ENCODE measurements at places on chromosomes 7 and 10. TPM values are rescaled to one million over a fixed set of nuclear protein-coding genes. Genes with fewer than 3 reads are reported as not detected.
A peak's percentile ranks its signal among the peaks of the same experiment; 100 is the strongest.

The MYOZ1 gene
- 4.3 TPM for polyA plus RNA-seq

The TMEM196 gene
- polyA plus RNA-seq = 0.52 TPM

DNA sequence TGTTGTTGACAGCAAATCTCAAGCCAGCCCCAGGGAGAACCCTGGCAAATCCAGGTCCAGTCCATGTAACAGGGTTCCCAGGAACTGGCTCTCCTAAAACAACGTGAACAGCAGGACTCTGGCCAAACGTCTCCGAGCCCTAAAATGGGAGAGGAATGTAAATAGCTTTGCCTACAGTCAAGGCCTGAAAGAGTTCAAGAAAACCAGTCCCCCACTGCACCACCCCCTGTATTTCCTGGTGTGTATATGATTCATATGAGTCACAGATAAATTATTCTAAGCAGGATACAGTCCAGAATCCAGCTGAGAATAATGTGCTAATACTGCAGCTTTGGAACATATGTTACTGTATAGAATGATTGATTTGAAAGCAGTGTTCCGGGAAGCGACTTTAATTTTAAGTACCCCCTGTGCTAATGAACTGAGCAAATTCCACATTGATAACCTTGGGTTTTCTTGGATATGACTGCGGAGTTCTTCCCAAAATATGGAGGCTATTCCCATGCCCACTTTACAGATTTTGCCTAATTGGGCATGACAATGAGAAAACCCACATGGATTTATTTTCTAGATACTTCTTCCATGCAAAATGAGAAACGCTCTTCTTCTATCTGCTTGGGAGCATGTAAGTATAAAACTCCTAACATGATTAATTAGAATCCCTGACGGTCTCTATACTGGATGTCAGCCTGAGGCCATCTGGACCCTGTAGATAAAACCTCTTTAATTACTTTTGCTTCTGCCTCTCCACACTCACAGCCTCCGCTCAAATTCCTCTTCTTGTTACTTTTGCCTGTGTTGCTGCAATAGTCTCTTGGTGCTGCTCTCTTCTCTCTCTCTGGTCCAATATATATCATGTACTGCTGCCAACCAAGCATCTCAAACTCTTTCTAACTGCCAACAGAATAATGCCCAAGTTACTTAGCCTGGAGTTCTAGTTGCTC lies 50.2 kb downstream of the LAMB4 start:
- no peak for DNase-seq

The ALOX5 gene
- 3.8 TPM for polyA plus RNA-seq

The WIPF3 gene
- polyA plus RNA-seq = 5.5 TPM

- DNase-seq = no peak
These were observed 23.4 kb upstream of the ENO4 start for GRCh38 chr10:116825901-116826300.

The EPHA1 gene
- polyA plus RNA-seq = 16.3 TPM

GRCh38 chr10:131076356-131076755 lies 235.2 kb downstream of the TCERG1L start:
- DNase-seq = no peak

The SRRM3 gene
- polyA plus RNA-seq = 0.14 TPM

The HNRNPA2B1 gene
- polyA plus RNA-seq = 1,061 TPM

GRCh38 chr7:116665332-116665996 lies 6.5 kb upstream of the MET start:
- DNase-seq = no peak

DNA sequence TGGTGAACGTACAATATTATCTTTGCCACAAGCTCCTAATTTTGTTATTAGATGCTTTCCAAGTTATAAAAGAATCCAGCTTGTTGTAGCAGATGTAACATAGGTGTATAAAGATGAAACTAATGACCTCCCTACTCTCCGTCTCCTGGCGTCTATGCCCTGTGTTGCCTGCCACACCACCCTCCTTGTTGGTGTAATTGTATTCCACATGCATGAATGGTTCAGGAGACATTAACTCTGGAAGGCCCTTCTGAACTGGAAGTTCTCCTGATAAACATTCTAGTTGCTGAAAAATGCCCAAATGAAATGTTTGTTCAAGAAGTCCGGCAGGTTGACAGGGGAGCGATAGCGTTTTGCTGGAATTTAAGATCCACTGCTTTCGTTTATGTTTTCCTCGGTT lies 53.9 kb upstream of the SEPHS1 start:
- no peak for DNase-seq

DNA sequence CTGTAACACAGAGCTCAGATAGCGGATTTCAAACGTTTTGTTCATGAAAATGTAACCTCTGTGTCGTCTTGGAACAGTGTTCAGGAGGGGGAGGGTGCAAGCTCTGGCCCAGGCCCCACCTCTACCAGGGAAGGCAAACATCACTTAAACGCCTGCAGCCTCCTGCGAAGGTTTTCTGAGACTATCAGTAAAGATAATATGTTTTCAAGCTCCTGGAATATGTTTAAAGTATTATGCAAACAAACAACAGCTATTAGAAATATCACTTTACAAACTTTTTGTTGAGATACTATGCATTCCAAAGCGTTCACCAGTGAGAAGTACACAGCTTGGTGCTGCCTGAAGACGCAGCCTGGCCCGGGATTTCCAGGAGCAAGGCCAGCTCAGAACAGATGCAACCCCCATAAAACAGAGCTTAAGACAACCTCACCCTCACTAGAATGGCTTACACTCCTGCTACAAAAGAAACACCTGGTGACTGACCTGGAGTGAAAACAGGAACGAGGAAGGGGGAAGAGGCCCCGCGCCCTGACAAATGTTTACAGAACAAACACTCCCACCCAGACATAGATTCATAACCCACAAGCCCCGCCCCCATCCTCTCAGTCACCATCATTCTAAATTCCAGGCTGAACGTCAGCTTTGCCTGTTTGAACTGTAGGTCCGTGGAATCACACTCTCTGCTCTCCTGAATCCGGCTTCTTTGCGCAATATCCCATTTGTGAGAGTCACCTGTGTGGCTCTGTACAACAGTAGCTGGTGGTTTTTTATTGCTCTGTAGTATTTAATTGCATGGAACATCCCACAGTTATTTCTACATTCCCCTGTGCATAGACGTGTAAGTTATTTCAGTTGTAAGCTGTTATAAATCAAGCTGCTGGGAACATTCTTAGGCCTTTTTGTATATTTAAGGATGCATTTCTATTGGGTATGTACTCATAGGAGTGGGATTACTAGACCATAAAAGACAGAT lies 155.0 kb downstream of the PTPRN2 start:
- peak; percentile 34 for DNase-seq

DNA sequence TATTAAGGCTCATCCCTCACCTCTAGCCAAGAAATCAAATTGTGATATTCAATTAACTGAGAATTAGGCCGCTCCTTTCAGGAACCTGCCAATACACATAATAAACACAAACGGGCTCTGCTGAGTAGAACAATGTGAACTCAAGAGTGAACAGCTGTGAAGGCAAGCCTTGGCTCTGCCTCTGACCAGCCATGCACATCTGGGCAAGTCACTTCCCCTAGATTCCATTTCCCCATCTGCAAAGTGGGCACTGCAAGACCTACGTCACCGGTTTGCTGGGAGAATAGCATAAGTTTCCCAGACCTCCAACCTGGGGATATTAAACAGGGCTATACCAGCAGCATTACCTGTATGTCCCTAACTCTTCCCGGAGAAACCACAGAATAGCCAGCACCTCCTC lies 355.2 kb downstream of the TNS3 start:
- no peak for DNase-seq

The ZNF680 gene
- polyA plus RNA-seq = 17.3 TPM

DNA sequence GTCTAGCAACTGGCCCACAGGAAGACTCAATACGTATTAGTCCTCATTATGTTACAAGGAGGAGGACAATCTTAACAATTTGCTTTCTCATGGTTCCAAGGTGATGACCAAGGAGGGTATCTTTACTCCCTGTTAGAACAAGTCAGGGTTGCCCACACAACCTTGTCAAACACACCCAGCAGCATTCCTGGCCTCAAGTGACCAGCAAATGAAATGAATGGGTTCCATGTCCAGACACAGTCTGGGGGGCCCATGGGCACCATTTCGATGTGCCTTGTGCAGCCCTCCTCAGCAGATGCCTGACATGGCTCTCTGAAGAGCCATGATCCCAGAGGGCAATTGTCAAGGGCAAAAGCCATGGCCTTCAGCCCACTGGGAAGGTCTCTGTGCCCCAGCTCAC lies 40.8 kb downstream of the ANXA8 start:
- no peak for DNase-seq

- DNase-seq = no peak
These were observed 10.4 kb downstream of the WDR91 start for GRCh38 chr7:135200821-135201331.

DNA sequence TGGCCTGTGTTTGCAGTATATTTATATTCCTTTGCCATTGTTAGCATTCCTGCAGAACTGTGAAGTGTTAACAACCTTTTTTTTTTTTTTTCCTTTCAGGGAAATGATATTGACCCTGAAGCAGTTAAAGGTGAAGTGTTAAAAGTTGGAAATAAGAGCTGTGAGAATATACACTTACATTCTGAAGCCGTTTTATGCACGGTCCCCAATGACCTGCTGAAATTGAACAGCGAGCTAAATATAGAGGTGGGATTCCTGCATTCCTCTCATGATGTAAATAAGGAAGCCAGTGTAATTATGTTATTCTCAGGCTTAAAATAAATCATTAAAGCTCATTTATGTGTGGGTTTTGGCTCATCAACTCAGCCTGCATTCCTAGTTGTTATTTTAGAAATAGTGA lies 92.8 kb upstream of the CAPZA2 start:
- no peak for DNase-seq

GRCh38 chr10:70404787-70405036 lies 767 bp downstream of the EIF4EBP2 start:
- DNase-seq = no peak

GRCh38 chr10:97196223-97197029 lies 10.7 kb upstream of the SLIT1 start:
- DNase-seq = no peak

The JAZF1 gene
- polyA plus RNA-seq = 17.0 TPM

The AOAH gene
- 2.4 TPM for polyA plus RNA-seq

GRCh38 chr7:131544449-131545301 lies 11.8 kb downstream of the PODXL start:
- DNase-seq = no peak

GRCh38 chr10:70090013-70090412 lies 37.4 kb downstream of the MACROH2A2 start:
- DNase-seq = no peak

The CTBP2 gene
- polyA plus RNA-seq = 86.0 TPM

The PDE6C gene
- 0.67 TPM for polyA plus RNA-seq

The CALCR gene
- 1.2 TPM for polyA plus RNA-seq

The SYT15 gene
- polyA plus RNA-seq = 18.4 TPM

The CNNM2 gene
- 9.9 TPM for polyA plus RNA-seq

- DNase-seq = no peak
These were observed 120.0 kb downstream of the MKX start for GRCh38 chr10:27625452-27626211.

GRCh38 chr10:72082856-72083789 lies 5.2 kb downstream of the SPOCK2 start:
- no peak for DNase-seq

DNA sequence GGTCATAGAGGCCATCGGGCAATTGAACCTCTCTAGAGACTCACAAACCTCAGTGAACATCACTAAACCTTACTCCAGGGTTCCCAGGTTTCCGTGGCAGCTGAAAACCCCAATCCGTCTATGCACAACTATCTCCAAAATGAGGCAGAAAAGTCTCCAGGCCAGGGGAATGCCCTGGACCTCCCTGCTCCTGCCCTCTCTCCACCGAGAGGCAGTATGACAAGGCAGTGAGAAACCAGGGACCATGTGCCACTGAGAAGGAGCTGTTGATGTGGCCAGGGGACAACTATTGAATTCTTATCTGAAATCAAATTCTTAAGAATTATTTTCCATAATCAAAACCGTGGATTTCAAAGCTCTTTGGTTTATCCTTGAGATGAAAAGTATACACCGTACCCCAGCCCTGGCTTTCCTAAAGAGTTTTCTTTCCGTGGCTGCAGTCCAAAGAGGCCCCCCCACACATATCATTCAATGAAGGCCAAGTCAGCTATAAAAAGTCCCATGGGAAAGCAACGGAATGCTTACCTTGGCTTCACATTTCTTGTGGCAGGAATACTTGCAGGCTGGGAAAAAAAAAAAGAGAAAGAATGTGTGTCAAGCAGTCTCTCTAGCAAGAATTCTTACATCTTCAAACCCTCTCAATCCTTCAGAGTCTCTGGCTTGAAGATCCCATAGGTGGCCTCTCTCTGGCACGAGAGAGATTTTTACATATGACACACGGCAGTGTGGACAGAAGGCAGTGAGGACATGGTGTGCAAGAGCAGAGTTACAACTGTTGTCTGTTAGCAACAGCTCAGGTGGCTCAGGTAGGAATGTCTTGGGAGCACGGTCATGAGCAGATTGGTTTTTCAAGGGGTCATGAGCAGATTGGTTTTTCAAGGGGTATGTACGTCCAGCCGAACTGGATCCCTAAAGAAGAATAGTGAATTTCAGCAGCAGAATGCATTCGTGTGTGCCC lies 75.2 kb downstream of the TNS3 start:
- no peak for DNase-seq

GRCh38 chr7:111011520-111011919 lies 79.4 kb upstream of the LRRN3 start:
- no peak for DNase-seq

GRCh38 chr10:17348501-17349349 lies 105.7 kb downstream of the ST8SIA6 start:
- peak; percentile 30 for DNase-seq

The CDHR3 gene
- 5.9 TPM for polyA plus RNA-seq

The NYAP1 gene
- 2.7 TPM for polyA plus RNA-seq

The FAS gene
- polyA plus RNA-seq = 10.5 TPM

DNA sequence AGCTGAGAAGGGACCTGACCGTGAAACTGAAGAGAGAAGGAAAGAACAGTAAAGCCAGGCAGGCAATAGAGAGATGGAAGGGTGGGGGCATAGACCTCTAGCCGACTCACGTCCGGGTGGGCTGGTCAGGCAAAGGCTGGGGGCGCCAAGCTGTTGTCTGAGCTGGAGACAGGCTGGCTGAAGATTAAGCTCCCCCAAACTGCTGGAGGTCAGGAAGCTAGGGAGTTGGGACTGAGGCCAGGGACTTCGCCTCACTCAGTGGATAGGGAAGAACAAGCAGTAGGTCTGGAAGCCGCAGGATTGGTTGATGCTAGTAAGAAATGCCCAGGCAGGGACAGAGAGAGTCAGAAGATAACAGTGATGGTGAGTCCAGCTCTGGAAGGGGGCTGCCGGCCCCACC lies 5.3 kb downstream of the PITX3 start:
- no peak for DNase-seq

DNA sequence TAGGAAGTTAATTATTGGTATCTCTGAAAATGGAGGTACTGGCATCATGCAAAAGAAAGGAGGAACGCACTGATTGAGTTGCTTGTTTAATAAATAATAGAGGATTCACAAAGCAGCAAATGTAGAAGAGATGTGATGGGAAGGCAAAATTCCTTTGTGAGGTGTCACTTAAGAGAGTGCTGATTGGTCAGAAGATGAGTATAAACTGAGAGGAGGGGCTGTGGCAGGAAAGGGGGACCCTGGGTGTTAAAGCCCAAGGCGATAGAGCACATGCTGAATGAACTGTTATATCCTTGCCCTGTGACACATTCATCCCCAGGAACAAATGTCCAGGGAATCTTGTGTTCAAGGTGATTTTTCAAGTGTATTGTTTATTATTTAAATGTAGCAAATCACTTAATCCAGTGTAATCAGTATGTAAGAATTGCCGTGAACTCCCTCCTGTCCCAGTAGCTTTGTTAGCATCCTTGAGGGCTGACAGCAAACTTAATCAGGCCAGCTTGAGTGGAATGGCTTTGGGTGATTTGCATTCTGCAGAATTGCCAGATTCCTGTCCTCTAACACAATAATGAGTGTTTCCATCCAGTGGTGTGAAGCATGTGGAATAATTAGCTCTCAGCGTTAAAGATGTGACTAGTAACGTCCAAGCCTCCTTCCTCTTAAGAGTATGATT lies 111.9 kb downstream of the CHN2 start:
- DNase-seq = no peak

The ATRNL1 gene
- 38.8 TPM for polyA plus RNA-seq

The ARHGEF35 gene
- 28.1 TPM for polyA plus RNA-seq
